Stimulated activated naive CD8-positive, alpha-beta T cell treated with anti-CD3 and anti-CD28 coated beads, Interleukin-15, Interleukin-2, amounts not matched to agents 100 U/mL and 50 U/mL, for 24 hours (primary cell): ENCODE measurements at places on chromosomes 1 and 21.

GRCh38 chr1:205458777-205459566, 3.1 kb upstream of the BLACAT1 start:
- DNase-seq: peak; percentile 40

DNA sequence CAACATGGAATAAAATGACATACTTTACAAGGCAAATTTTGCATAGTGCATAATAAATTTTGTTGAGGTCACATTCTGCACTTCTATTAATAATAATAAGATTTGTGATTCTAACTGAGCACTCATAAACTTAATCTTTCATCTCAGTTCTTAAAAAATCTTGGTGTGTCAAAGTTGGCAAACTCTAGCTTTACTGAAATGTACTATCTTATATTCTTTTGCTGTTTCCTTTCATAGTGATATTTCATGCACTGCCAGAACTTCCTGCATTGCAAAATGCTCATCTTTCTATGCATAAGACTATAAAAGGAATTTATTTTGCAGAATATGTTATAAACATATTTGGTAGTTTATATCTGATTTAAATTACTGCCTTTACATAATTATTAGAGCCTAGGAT, 797.6 kb downstream of the ADGRL2 start:
- DNase-seq: no peak

DNA sequence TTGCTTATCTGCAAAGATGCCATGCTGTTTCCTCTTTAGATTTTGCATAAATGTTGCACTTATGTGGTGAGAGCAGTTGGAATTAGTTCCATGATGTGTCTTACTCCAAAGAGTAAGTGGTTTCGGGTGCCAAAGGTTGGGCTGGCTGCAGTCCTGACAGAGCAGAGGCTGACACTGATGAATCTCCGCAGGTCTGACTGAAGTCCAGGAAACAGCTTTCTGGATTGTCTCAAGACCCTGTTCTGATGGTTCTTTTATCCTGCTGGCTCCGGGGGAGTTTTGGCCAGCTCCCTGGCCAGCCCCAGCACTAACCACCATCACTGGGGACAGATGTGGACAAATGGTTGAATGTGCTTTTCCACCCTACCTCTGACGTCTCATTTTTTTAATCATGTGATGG, 207.2 kb upstream of the KIAA0040 start:
- no peak for DNase-seq

DNA sequence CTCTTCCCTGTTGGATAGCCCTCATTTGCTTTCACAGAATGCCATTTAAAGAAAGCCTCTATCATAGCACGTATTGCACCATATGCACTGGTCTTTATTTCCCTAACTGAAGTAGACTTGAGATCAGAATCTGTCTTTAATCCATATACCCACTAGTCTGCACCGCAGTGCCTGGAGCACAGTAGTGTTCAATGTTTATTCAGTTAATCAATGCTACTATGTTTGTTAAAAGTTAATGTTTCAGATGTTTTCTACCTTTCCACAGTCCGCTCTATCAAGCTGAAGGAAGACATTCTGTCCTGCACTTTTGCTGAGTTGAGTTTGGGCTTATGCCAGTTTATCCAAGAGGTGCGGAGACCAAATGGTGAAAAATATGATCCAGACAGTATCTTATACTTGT, 139.2 kb downstream of the ZMYM4 start:
- no peak for DNase-seq

GRCh38 chr1:43938892-43939587, 5.4 kb downstream of the ARTN start:
- no peak for DNase-seq

GRCh38 chr1:2210084-2210653, 15.6 kb upstream of the FAAP20 start:
- DNase-seq: no peak
